Left ventricle myocardium superior (tissue), 1 donor: ENCODE measurements at places on chromosomes 4 and X.

GRCh38 chr4:47873877-47874541 lies 36.1 kb upstream of the CORIN start:
- DNase-seq: no peak

- DNase-seq: no peak
Observed at GRCh38 chr4:168797194-168797593, 212.9 kb downstream of the CBR4 start.

DNA sequence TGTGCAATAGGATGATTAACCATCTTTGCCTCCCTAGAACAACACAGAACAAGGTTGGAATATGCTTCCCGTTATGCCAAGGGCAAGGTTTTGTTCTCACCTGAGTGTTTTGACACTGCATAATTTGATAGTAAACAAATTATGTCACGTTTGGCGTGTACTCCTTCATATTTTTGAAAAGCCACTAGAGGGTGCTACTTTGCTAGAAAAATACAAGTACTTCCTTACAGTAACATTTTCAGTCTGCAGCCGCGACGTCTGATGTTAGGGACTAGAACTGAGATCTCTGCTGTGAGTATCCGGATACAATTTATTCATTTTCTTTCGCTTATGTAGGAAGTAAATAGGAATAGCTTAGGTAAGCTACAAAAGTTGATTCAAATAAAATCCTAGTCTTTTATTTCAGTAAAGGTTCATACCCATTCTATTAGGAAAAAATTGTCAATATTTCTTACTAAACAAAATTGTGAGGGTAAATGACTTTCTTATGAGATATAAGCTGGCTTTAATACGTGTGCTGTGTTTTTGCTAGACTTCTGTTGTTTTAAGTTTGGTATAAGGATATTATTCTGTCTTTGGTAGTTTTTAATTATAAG lies 181.1 kb upstream of the WDFY3 start:
- peak; percentile 69 for DNase-seq

GRCh38 chr4:14079601-14080000 lies 452.1 kb upstream of the BOD1L1 start:
- no peak for DNase-seq

GRCh38 chrX:43175434-43175833 lies 397.5 kb upstream of the PPP1R2C start:
- no peak for DNase-seq

- no peak for DNase-seq
Observed at GRCh38 chr4:103425406-103425805, 227.3 kb upstream of the CENPE start.

- no peak for DNase-seq
Observed at GRCh38 chrX:77502951-77503525, 55.8 kb downstream of the FGF16 start.

DNA sequence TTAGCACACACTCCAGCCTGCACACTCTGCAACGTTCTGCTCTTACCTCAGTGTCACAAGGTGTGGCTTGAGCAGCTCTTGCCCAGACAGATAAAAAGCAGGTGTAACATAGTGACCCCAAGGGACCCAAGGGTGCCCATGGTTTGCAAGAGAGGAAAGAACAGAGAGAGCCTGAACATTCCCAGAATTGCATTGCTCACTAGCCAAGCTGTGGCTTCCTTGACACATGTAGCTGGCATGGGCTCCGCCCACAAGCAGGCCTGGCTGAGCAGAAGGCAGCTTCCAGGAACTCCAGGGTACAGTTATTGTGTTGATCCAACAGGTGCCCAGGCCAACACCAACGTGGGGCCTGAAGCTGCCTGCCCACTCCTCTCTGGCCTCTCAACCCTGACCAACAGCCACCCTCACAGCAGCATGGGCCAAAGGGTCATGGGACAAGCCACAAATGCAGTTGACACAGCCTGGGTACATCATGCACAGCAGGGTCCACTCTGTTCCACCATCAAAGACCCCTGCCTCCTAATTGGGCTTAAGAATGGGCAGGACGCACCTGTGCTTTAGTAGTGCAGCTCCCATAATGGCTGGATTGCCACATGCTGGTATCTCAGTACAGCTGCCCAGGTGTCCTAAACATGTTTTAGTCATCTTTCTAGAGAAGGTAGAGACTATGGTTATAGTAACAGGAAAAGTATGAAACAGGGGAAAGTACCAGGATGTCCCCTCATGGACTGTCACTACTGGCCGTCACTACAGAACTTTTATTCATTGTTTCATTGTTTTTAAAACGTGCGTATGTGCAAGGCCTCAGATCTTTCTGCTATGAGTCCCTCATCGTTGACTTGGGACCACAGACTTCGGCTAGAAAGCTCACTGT lies 73.7 kb upstream of the ACSL1 start:
- peak; percentile 67 for DNase-seq

DNA sequence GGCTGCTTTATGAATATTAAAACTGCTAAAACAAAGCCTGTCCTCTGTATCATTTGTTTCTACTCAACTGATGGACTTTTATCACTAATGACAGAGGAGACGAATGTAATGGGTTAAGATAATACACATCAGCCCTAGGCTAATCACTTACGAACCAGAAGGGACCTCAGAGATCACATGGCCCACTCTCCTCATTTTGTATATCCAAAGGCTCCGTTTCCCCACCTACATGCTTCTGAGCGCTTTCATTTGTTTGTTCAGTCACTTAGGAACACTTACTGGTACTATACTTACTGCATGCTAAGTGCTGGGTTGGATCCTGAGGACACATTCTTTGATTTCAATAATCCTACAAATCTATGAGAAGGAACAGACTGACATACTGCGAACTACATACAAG lies 169.3 kb downstream of the CEP135 start:
- DNase-seq: no peak

- no peak for DNase-seq
Observed at GRCh38 chrX:44330227-44330626, 13.2 kb downstream of the EFHC2 start.

- DNase-seq: no peak
Observed at GRCh38 chrX:81405781-81406180, 203.9 kb downstream of the SH3BGRL start.

- no peak for DNase-seq
Observed at GRCh38 chr4:161767116-161767515, 396.7 kb downstream of the FSTL5 start.

DNA sequence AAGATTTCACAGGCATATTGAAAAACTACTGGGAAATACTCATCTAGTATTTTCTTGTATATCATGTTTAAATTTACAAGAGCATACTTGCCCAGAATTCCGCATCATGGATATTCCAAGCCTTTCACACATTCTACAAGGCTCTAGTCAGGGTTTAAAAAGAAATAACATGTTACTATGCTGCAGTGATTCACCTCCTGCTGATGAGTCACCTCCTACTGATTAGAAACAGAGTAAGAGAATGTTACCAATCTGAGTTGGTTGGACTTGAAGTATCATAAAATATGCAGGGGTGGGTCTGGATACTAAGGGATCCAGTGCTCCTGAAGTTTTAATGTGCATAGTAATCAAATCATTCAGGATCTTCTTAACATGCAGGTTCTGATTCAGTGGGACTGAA lies 192.0 kb upstream of the ANK2 start:
- DNase-seq: no peak

GRCh38 chr4:120053911-120054310 lies 12.7 kb downstream of the MAD2L1 start:
- no peak for DNase-seq

DNA sequence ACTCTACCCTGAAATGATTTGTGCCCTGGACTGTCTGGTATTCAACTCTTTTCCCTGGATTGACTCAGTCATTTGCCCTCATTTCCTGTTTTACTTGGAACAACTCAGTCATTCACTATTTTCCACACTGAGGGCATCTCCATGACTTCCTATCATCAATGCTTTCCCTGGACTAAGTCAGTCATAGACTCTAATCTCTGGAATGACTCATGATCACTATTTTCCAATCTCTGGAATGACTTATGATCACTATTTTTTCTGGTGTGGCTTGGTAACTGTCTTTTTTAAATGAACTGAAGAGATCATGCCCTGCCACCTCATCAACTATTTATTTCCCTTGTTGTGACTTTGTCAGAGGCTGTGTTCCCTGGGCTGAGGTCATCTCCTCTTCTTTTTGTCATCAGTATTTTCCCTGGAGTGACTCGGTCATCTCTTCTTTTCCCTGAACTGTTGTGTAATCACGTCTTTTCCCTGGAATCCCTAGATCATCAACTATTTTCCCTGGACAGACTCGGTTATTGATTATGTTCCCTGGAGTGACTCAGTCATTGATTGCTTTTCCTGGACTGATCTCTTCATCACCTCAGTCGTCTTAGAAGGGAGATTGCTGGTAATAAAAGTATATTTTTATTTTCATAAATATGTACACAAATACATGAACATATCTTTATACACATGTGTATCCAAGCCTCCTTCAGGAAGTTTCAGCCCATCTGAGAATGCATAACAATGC lies 327.1 kb upstream of the VCX start:
- no peak for DNase-seq
